ENCODE measurements at places on chromosomes 7 and 10.

GRCh38 chr10:46040004-46040403, 6.1 kb downstream of the MSMB start:
- no peak for DNase-seq

- no peak for DNase-seq
These were observed 760 bp upstream of the KCTD7 start for GRCh38 chr7:66627881-66628360.

DNA sequence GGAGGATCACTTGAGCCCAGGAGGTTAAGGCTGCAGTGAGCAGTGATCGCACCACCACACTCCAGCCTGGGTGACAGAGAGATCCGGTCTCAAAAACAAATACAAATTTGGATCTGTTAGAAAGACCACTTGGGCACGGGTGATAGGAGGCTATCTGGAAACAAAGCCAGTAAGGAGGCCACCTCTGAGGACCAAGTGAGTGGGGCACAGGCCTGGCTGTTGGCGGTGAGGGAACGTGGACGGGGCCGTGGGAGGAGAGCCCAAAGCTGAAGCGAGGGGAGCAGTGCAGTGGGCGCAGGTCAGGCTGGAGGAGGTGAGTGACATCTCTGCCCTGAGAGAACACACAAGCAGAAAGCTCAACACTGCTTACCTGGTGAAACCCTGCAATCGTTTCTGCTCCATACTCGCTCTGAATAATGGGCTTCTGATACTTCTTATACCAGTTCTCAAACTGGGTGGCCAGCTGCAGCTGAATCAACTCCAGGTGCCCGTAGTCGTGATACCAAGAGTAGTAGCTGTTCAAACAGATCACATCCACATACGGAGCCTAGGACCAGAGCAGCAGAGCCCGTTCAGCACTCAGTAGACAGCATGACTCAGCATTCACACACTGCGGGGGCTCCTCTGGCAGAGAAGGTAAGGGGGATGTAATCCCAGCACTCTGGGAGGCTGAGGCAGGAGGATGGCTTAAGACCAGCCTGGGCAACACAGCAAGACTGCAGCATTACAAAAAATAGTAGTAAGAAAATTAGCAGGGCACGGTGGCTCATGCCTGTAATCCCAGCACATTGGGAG, 14.5 kb downstream of the GUSB start:
- DNase-seq = no peak

- no peak for DNase-seq
These were observed 52.0 kb downstream of the CSGALNACT2 start for GRCh38 chr10:43190289-43190688.
